T-cell (primary cell): ENCODE measurements at places on chromosomes 13 and 19. TPM values are rescaled to one million over a fixed set of nuclear protein-coding genes. Genes with fewer than 3 reads are reported as not detected.

GRK1 gene
- not detected for total RNA-seq

- peaks cover 26% of the 10 kb centered on the region for H3K27me3 ChIP-seq
- no peak for DNase-seq
- H3K27ac ChIP-seq = no peak overlapping the region
These were observed 1.3 kb downstream of the FOXA3 start for GRCh38 chr19:45865269-45865948.

LIM2 gene
- not detected for total RNA-seq

DNA sequence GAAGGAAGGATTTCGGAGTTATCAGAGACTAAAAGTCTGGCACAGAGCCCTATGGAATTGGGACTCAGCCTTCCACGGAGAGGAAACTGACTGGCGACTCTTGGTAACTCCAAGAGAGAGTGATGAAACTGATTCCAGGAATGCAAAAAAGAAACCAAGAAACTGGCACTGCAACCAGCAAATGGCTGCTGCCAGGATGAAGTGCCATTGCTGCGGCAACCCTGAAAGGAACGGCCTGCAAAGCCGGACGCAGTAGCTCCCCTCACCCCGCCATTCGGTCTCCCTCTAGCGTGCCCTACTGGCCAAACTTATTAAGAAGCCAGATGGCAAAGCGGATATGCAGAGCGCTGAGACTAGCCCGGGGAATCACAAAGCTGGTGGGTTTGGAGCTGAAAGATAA lies 236.0 kb downstream of the PCDH9 start:
- H3K4me3 ChIP-seq = no peak overlapping the region
- DNase-seq = no peak
- H3K36me3 ChIP-seq = no peaks in the 10 kb centered on the region
- H3K4me1 ChIP-seq = peaks cover 4% of the 10 kb centered on the region
- H3K27me3 ChIP-seq = no peaks in the 10 kb centered on the region

DNA sequence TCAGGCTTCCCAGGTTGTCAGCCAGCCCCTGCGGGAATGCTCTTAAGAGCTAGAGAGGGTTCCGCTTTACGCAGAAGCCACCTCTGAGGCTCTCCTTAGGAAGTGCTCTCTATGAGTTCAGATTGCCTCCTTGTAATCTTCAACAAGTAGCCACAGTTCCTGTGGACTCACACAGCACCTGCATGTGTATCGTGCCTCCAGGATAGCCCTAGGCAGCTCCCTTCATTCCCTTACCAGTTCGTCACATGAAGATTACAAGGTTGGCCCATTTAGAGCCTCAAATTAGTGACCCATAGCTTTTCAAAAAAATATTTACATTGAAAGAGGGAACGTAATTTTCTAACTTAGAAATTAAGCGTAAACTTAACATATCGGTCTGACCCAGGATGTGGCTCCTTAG lies 284.3 kb downstream of the MTUS2 start:
- no peaks in the 10 kb centered on the region for H3K27me3 ChIP-seq
- no peak overlapping the region for H3K27ac ChIP-seq
- H3K4me3 ChIP-seq = no peak overlapping the region
- H3K4me1 ChIP-seq = no peaks in the 10 kb centered on the region
- no peak for DNase-seq

ZNF506 gene
- total RNA-seq = 65.6 TPM

CLEC4M gene
- not detected for total RNA-seq
